ENCODE measurements at places on chromosomes 12 and 14.

GRCh38 chr14:22630486-22630885 lies 13.7 kb downstream of the OR6J1 start:
- DNase-seq: no peak

- no peak for DNase-seq
Measured at GRCh38 chr14:60648249-60648933, 886 bp downstream of the SIX1 start.

DNA sequence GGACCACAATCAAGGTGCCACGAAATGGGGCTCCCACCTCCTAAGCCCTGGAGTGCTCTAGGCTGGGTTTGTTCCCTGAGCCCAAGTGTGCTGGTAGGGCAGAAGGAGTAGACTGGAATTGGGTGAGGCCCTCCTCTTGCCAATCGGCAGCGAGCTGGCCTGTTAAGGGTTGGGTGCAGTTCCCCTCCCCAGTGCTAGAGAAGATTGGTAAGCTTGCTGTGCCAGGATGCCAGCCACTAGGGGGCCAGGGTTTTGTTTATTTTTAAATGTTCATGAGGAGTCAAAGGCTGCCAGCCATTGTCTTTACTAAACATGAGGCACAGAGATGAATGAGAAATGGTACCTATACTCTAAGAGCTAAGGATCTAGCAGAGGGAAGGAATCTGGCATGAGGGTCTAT lies 79.7 kb downstream of the SPTB start:
- no peak for DNase-seq

- no peak for DNase-seq
Measured at GRCh38 chr12:22657538-22657937, 32.6 kb downstream of the ETNK1 start.

DNA sequence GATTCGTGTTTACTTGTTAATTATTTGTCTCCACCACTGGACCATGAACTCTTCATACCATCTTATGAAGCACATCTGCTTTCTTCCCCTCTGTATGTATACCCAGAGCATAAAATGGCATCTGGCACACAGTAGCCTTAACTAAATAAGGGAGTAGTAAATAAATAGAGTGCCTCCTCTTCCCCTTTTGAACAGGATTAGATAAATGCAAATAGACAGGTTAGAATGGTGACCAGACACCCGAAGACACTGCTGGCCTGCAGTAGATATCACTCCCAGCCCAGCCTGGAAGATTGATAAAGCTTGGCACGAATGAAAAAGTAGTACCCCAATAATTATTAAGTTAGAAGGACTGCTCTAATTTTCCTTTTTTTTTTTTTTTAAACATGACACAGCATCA lies 6.9 kb downstream of the GALNT4 start:
- no peak for DNase-seq

- DNase-seq: no peak
Measured at GRCh38 chr14:40955131-40955505, 651.6 kb upstream of the LRFN5 start.

DNA sequence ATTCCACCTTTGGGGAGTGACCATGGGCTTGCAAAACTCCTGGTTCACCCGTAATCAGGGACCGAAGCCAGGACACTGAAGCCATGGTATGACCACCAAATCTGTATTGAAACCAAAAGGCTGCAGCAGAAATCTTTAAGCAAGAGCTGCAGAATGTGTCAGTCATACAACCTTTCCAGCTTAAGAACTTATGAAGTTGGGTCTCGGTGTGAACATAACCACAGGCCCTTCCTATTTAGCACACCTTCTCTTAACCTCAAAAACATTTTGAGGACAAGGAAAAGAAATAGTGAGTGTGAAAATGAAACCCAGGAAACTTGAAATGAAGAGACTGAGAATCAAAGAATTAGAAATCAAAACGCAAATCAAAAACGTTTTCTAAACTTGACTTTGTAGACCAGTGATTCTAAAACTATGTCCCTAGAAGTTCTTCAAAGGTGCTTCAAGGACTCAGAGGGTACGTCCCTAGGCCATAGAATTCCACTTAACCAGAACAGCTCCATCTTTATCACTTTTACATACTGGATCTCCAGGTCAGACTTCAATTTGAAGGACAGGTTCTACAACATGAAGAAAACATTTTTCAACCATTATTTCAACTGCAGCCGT lies 231.6 kb upstream of the GRIP1 start:
- no peak for DNase-seq

DNA sequence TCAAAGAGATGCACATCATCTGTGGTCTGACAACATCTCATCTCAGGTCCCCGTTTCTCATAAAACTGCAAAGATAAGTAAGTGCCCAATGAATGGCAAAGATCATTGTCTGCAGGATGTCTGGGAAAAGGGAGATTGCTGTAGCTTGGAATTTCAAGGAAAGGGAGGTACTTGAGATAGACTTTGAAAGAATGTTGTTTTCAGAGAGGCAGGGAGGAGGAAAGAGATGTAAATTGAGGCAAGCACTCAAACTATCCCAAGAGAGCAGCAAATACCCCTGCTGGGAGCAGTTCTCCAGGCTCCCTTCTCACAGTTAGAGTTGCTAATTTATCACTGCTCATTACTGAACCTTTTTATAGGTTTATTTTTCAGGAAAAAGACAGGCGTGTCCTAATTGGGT lies 107.1 kb downstream of the MYRFL start:
- DNase-seq: no peak

DNA sequence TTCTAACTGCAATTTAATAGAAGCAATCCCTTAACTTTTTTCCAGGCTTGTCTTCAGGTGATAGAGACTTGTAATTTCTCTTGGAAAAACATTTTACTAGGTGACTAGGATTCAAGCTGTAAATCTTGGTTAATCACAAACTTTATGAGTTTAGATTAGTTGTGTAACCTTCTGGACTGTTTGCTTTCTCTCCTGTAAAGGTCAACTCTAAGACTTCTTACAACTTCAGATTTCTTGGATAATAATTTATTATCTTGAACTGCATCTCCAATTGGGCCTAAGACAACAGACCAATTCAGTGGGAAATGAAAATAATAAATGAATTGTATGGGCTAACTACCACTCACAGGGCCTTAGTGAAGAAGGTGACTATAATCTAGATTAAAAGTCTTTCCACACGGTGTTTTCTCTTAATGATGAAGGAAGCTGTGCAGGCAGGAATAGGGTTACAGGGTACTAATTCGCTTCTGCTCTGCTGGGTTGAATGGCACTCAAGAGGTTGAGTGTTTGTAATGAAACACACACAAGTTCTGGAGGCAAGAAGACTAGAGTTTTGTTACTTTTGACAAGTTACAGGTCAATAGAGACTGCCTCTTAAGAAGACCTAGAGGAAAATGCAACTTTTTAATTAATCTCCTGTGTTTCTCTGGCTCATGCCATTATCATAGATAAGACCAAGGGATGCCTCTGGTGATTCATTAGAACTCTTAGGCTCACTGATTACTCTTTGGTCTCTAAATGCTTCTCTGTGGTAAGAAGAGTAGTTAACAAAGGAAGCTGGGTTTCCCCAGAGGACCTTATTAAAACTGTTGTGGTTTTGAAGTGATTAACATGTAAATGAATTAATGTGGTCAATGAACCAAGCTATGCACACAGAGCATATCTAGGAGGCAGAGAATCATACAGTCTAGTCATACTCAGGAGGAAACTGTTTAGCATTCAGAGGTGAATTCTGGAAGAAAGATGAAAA lies 30.0 kb upstream of the OR4E1 start:
- DNase-seq: no peak

DNA sequence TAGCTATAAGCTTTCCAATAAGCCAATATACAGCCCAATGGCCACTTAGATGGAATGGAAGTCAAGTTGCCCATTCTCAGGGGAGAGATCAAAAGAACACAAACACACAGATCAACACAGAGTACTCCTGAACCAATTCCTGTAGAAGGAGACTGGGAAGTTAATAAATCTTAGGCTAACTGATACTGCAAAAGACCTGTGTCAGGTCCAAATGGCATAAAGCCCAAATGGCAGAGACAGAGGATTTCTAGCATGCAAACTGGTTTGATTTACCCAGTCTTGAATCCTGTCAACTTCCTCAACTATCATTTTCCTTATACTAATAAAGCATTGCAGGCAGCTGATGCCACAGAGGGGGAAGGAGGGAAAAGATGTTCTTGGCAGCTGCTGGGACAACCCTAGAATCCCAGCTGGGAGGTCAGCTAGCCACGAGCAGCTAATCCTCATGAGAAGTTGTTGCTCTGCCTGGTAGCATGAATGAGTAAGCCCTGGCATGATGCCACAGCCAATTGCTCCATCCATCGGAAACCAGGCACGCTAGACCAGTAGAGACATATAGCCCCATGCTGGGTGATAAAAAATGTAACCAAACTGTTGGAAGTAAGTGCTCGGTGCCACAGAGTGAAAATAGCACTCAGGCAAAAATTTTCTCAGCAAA lies 26.2 kb downstream of the ANG start:
- DNase-seq: no peak

DNA sequence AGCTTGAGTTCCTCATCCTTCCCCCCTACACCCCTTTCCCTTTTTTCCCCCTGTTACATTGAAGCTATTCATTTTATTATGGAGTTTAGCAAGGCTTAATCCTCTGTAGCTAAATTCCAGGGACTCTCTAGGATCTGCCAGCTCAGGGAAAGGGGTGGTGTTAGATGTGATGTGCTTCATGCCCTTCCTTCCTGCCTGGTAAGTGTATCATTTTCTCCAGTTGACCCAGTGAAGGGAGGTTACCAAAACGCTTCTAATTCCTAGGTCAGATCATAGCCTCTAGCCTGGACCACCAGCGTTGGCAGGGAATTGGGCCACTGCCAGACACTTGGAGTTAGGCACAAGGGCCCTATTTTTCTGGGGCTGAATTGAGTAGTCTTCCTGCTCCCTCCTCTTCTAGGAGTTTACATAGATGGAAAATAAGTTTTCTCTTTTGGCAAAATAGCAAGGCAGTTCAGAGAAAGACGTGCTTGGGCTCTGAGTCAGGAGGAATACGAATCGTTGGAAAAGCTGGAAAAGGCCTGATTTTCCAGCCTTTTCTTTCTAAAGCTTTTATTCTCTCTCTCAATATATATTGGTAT lies 88.3 kb downstream of the NPAS3 start:
- DNase-seq: no peak

DNA sequence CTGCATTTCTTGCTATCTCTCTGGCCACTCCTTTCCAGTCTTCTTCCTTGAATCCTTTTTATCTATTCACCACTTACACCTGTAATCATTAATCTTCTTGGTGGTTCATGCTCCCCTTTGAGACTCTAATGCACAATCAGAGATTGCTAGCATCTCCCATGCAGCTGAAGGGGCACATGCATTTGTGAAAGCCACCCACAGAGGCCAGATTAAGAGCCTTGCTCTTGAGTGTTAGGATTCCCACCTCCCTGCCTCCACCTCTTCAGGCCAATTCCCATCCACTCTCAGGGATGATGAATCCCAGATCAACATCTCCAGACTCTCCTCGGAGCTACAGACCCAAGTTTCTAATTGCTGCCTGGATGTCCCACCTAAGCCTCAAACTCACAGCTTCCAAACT lies 19.4 kb upstream of the KRT18 start:
- DNase-seq: no peak

DNA sequence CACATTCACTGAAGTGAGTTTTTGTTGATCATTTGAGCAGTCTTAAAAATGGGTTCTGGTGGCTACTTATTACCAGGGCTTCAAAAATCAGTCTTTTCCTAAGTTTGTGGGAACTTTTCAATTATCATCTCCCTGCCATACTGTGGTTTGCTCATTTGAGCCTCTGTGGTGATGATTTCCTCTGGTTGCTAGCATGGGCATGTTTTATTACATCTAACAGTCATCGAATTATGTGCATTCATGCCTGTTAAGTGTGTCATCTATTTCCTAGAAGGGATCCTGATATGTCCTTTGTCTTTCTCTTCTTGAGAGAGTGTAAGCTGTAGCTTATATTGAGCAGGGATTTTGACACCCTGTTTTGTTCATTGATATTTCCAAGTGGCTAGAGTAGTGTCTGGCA lies 116.8 kb downstream of the WIF1 start:
- no peak for DNase-seq

- DNase-seq: no peak
Measured at GRCh38 chr14:72512925-72513324, 381.0 kb downstream of the DPF3 start.

DNA sequence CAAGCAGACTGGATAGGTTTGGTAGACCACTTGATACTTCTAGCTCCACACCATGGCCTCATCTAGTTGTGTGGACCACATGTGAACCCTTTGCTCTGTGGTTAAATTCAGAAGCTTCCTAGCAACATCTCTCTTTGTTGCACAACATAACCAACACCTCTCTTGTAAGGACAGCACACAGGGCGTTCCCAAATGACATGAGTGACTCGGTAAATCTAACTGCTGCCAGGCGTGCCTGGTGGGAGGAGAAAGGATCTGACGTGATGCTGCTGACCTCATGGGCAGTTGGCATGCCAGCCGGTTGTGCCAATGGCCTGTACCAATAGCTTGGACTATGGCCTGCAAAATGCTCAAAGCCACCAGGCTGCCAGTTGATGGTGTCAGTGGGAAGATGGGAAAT lies 93.8 kb downstream of the CPSF2 start:
- no peak for DNase-seq

- DNase-seq: peak; percentile 24
Measured at GRCh38 chr12:100267603-100268281, 765 bp downstream of the SCYL2 start.

GRCh38 chr12:102454808-102455760 lies 25.3 kb downstream of the IGF1 start:
- DNase-seq: no peak

GRCh38 chr14:104676130-104676693 lies 13.2 kb upstream of the INF2 start:
- DNase-seq: no peak

DNA sequence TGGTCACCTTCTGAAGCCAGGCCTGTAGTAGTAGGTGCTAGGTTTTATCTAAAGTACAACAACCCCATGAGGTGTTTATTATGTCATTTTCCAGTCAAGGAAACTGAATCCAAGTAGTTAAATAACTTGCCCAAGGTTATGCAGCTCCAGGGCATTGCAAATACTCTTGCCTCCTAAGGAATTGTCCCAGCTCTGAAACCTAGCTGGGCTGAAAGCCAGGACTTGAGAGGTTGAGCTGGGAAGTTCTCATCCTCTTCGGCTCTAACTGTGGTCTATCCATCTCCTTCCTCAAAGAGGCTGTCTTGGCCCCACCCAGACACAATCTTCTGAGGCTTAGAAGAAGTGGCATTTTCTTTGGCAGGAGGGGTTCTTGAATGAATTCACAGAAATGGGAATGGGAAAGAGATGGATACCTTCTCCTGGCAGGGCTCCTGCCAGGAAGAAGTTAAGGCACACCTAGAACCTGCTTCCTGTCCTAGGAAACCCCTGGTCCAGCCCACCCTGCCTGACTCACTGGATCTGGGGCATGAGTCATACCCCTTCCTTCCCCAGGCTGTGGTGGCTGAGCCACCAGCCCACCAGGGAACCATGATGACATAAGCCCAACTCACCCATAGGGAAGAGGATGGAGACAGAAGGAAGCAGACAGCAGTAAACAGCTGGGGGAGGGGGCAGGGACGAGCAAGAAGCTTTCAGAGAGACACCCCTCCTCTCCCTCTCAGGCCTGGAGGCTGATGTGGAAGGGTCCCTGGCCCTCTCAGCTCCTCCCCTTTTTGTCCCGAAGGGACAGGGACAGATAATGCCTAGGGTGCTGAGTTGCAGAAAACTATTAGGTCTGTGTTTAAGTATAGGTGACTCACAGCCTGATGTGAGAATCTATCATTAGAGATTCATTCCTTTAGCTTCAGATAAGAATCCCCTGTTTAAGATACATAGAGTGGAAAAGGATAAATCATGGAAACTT lies 2.1 kb upstream of the PLEK2 start:
- DNase-seq: no peak

All from T-cell (primary cell).